Pancreas (tissue), 10 donors: ENCODE measurements at places on chromosomes 13 and 19. TPM values are rescaled to one million over a fixed set of nuclear protein-coding genes. Genes with fewer than 3 reads are reported as not detected.

GRCh38 chr13:98203646-98204326, 26.7 kb upstream of the RNF113B start:
- no peak for DNase-seq
- H3K4me1 ChIP-seq = peaks cover 14% of the 10 kb centered on the region
- no peak overlapping the region for H3K27ac ChIP-seq
- H3K4me3 ChIP-seq = no peak overlapping the region
- H3K36me3 ChIP-seq = no peaks in the 10 kb centered on the region

Gene TMEM91
- total RNA-seq = 5.8 TPM

- H3K4me3 ChIP-seq = no peak overlapping the region
- no peak for DNase-seq
- no peaks in the 10 kb centered on the region for H3K36me3 ChIP-seq
- no peaks in the 10 kb centered on the region for H3K27me3 ChIP-seq
Measured at GRCh38 chr13:42803563-42804204, 22.3 kb downstream of the FAM216B start.

- no peak overlapping the region for H3K27ac ChIP-seq
- H3K4me1 ChIP-seq = no peaks in the 10 kb centered on the region
- no peaks in the 10 kb centered on the region for H3K36me3 ChIP-seq
- DNase-seq = no peak
- no peak overlapping the region for H3K4me3 ChIP-seq
Measured at GRCh38 chr13:50255639-50256038, 240.4 kb downstream of the KCNRG start.

Gene SLAIN1
- 13.7 TPM for total RNA-seq

DNA sequence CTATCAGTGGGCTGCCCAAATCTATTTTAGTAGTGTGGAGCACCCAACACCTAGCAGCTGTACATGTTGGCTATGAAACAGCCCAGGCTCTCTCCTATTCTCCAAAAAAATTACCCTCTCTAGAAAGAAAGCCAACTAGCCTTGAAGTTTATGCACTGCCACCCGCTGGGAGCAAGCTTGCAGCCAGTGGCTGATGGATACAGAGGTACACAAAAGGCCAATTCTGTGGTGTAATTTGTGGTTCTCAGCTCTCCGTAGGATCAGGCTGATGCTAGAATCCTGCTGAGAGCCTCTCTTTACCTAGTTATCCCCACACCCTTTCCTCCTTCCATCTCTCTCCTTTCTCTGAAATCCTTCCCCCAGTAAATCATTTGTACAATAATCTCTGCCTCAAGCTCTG, 1120.7 kb downstream of the DIAPH3 start:
- no peak for DNase-seq
- no peak overlapping the region for H3K4me3 ChIP-seq
- H3K27ac ChIP-seq = no peak overlapping the region
- H3K4me1 ChIP-seq = no peaks in the 10 kb centered on the region
- H3K36me3 ChIP-seq = no peaks in the 10 kb centered on the region

DNA sequence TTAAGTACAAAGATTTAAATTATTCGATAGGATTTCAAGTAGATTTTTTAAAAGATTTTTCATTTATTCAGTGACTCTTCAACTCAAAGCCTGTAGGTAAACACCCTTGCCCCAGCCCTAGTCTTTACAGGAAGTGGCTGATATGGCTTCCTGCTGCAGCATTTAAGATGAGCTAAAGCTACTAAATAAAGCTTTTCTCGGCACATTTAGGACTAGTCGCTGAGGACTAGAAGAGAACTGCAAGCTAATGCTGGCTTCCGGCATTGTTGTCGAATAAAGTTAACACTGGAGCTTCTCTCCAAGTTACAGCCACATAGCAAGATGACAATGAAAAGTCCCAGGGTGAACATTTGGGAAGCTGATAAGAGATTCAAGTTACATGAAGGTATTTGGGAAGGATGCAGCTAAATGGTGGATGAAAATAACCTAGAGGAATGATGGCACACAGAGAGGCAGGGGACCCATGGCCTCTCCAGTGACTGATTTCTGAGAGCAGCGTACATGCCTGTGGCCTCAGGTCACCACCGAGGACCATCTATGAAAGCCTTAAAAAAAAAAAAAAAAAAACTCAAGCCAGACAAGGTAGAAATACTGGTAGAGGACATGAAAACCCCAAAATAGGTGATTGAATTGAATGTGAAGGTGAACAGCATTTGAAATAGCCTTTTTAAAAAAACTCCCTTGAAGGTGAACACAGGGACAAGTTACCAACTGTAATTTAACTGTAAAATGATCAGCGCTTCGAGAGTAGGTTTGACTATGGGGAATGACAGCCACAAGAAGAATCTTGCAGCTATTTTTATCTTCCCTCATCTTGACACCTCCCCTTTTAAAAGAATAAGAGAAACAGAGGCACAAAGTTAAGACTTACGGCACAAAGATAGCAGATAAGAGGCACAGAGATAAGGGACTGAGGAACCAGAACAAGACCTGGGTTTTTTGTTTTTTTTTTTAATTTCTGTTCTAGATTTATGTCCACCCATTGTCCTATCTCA, 155.4 kb downstream of the DCT start:
- H3K27ac ChIP-seq = no peak overlapping the region
- no peak overlapping the region for H3K4me3 ChIP-seq
- no peak for DNase-seq
- H3K27me3 ChIP-seq = no peaks in the 10 kb centered on the region
- H3K36me3 ChIP-seq = no peaks in the 10 kb centered on the region

DNA sequence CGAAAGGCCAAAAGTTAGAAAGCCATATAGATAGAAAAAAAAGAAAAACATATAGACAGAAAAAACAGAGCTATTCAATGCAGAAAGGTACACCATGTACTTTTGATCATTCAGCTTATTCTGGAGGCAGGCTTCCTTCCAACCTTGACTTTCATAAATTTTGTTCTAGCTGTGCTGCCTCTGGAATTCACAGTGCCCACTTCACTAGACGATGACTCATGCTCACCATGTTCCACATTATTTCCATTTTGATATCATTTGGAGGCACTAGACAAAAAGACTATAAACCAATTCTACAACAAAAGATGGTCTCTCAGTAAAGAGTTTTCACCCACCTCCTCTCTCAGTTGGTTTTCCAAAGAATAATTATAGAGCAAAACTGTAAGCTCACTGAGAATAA, 229.0 kb upstream of the IPO5 start:
- H3K27me3 ChIP-seq = no peaks in the 10 kb centered on the region
- H3K36me3 ChIP-seq = no peaks in the 10 kb centered on the region
- DNase-seq = no peak

GRCh38 chr13:32629866-32630265, 43.6 kb downstream of the PDS5B start:
- H3K4me1 ChIP-seq = no peaks in the 10 kb centered on the region
- DNase-seq = no peak
- H3K27me3 ChIP-seq = no peaks in the 10 kb centered on the region
- no peak overlapping the region for H3K4me3 ChIP-seq
- no peak overlapping the region for H3K27ac ChIP-seq

Gene NLRP4
- not detected for total RNA-seq

DNA sequence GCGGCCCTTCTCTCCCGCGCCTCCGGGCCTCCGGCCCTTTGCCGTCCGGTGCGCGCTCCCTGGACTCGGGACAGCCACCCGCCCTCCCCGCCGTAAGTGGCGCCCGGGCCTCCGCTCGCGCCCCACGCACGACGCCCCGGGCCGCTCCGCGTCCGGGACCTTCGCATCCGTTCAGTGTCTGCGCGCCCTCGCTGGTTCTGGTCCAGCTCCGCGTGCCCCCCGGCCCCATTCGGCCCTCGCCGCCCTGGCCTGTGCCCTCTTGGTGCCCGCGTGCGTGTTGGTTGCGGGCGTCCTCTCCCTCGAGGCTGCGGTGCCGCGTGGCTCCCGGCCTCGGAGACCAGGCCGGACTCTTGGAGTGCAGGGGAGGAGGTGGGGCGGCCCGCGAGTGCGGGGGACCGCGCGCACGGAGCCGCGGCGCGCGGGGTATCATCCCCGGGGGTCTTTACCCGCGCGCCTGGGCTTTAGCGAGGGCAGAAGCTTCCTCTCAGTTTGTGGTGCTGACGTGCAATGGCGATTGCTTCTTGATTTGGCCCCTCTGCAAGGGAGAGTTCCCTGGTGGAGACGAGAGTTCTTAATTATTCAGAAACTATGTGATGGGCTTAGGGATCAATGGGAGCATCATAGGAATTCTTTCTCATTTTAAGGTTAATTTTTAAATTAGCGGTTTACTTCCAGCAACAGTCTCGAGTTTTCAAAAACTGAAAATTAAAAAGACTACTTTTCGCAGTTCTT, 757 bp downstream of the WASF3 start:
- H3K27ac ChIP-seq = no peak overlapping the region
- peak overlapping the region; percentile 93 for H3K4me3 ChIP-seq
- peaks cover 9% of the 10 kb centered on the region for H3K4me1 ChIP-seq
- H3K36me3 ChIP-seq = no peaks in the 10 kb centered on the region
- no peaks in the 10 kb centered on the region for H3K27me3 ChIP-seq

DNA sequence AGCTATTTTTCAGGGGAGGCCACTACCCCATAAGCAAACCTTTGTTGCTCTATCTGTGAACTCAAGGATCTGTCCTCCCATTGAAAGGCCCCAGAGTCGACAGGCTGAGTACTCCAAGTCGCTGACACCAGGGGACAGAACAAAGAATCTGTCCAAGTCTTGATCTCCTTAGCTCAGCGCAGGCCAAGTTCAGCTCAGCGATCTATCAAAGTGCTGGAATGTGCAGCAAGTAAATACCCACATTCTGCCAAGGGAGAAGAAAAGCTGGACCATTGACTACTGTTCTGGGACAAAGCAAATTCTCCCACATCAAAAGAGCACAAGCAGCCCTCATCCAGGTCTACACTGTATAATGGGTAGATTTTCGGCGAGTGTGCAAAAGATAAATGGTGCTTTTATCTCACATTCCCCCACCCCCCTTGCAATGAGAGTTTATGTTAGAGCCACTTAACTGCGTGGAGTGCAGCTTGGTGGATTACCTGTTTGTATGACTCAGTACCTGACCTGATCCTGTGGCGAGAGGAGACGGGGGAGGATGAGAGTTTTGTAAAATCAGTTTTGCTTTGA, 391.7 kb upstream of the SGCG start:
- no peaks in the 10 kb centered on the region for H3K27me3 ChIP-seq
- no peak overlapping the region for H3K27ac ChIP-seq
- no peak overlapping the region for H3K4me3 ChIP-seq
- H3K4me1 ChIP-seq = no peaks in the 10 kb centered on the region
- no peaks in the 10 kb centered on the region for H3K36me3 ChIP-seq

Gene TSHZ3
- 0.88 TPM for total RNA-seq

- H3K4me1 ChIP-seq = no peaks in the 10 kb centered on the region
- no peak overlapping the region for H3K4me3 ChIP-seq
- H3K36me3 ChIP-seq = no peaks in the 10 kb centered on the region
- DNase-seq = no peak
- H3K27ac ChIP-seq = no peak overlapping the region
Measured at GRCh38 chr13:72539925-72540324, 187.5 kb downstream of the MZT1 start.

DNA sequence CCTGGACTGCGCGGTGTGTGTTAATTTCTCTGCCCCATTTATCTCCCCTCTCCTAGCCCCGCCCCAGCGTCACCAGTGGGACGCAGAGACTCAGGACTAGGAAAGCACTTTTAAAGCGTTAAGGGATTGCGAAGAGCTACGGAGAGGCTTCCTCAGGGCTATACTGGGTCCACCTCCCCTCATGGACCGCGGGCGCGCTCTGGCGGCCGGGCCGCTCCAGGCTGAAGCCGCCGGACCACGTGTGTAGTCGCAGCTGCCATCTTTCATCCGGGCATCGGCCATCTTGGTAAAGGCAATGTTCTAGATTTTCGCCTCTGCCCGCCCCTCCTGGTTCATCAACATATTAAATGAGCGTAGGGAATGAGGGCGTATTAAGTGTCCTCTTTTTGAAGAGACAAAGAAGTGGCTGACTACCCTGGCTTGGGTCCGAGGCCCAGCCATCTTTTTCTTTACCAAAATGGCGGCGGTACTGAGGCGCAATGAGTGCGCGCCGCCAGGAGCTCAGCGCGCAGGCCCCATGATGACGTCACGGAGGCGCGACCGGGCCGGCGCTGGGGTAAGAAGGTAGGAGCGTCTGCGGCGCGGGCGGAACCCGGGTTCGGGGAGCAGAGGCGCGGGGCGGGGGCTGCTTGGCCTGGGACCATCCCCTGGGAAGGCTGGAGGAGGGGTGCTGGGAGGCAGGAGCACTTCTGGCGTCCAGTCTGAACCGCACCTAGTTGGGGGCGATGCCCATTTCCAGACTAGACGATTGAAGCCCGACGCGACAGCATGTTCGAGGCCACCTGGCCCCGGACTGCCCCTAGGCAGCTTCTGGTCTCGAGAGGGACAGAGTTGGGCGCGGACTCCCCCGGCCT, at the start of gene CCDC124:
Gene CCDC124, plus strand, starts transcription at position 531 of the 854 bp plus-strand sequence. CDS start 3,406 bp downstream, outside the sequence.
- DNase-seq = peak; percentile 89
- no peaks in the 10 kb centered on the region for H3K27me3 ChIP-seq

Gene SLITRK6
- total RNA-seq = 0.23 TPM

Gene VAV1
- total RNA-seq = 3.8 TPM

Gene TMEM145
- 0.67 TPM for total RNA-seq

- H3K27ac ChIP-seq = no peak overlapping the region
- H3K27me3 ChIP-seq = no peaks in the 10 kb centered on the region
- DNase-seq = no peak
- no peaks in the 10 kb centered on the region for H3K4me1 ChIP-seq
Measured at GRCh38 chr19:20453425-20453935, 112.1 kb downstream of the ZNF737 start.

DNA sequence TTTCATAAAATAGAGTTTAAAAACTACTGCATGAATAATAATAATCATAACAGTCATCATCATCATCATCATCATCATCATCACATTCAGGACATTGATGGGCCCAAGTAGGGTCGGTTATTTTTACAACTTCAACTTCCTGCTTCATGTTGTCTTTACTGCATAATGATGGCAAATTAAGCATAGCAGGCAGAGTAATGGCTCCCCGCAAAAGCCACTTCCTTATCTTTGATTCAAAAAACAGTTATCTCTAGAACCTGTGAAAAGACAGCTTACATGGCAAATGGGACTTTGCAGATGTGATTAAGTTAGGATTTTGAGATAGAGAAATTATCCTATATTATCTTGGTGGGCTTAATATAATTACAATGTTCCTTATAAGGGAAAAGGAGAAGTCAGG, 792.9 kb downstream of the LIG4 start:
- no peak overlapping the region for H3K27ac ChIP-seq
- no peak for DNase-seq
- H3K4me1 ChIP-seq = no peaks in the 10 kb centered on the region

DNA sequence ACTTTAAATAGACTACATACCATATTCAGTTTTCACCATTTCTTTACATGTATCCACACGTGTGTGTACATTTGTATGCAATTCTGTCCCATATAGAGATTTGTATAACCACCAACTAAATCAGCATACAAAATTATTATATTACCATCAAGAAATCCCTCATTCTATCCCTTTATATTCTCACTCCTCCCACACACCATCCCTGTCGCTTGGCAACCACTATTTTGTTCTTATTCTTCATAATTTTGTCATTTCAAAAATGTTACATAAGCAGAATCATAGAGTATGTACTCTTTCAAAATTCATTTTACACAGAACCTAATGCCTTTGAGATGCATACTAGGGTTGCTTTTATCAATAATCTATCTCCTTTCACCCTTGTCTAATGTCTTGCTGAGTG, 740.5 kb downstream of the SLITRK5 start:
- H3K4me3 ChIP-seq = no peak overlapping the region
- H3K4me1 ChIP-seq = no peaks in the 10 kb centered on the region
- no peaks in the 10 kb centered on the region for H3K27me3 ChIP-seq
- no peak for DNase-seq
- no peak overlapping the region for H3K27ac ChIP-seq
